Central memory CD4-positive, alpha-beta T cell (primary cell): ENCODE measurements at places on chromosomes 13 and 19.
A peak's percentile ranks its signal among the peaks of the same experiment; 100 is the strongest.

DNA sequence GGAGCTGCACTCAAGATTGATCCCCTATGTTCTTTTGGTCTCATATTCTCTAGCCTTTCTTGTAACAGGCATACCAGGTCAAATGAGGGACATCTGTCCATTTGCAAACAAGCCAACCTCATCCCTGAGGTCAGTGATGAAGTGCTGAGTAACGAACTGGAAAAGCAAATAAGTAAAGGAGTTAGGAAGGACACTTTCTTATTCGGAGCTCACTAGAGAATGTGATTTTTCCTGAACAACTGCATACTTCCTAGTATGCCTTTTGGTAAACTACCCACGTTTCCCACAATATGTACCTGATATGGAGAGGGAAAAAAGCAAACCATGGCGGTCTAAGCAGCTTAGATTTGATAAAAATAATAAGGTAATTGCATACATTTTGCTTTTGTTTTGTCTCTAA lies 91.0 kb upstream of the MYCBP2 start:
- no peak for DNase-seq

GRCh38 chr19:39398297-39398864 lies 7.2 kb downstream of the MED29 start:
- DNase-seq, result no peak

DNA sequence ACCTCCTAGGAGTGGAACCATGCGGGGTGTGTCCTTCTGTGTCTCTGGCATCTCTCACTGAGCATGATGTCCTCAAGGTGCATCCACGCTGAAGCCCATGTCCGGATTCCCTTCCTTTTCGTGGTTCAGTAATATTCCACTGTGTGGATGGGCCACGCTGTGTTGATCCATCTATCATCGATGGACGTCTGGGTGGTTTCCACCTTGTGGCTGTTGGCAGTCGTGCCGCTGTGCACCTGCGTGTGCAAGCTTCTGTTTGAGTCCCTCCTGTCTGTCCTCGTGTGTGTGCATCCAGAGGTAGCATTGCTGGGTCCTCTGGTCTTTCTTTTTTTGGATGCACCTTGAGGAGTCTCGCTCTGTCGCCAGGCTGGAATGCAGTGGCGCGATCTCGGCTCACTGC lies 11.2 kb upstream of the GNA15 start:
- DNase-seq, result no peak

GRCh38 chr19:17881701-17882100 lies 10.0 kb downstream of the SLC5A5 start:
- DNase-seq, result no peak

DNA sequence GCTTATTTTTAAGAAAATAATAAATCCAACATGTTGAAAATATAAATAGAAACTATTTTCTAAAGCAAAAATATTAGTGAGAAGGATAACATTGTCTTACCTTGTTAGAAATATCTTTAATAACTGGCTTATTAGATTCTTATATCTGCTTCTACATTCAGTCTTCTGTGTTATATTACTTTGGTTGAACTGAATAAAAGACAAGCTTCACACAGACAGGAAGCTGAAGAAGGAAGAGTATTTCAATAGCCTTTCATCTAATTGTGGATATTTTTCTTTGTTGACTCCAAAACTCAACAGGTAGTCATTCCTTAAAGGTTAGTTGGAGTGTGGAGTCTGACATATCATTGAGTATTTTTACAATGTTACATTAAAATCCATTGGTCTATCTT lies 10.9 kb downstream of the SETDB2 start:
- DNase-seq, result no peak

- DNase-seq, result no peak
Measured at GRCh38 chr13:113746143-113746525, 12.9 kb upstream of the TMEM255B start.

DNA sequence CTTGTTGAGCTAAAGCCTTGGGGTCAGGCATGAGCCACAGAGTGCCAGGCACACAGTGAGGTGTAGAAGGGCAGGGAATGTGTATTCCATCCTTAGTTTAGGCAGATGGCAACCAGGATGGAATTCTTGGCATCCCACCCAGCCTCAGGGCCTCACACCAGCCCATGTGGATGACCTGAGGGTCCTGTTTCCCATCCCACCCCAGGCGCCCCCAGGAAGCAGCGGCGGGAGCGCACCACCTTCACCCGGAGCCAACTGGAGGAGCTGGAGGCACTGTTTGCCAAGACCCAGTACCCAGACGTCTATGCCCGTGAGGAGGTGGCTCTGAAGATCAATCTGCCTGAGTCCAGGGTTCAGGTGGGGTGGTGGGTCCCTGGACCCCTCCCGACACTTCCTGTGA lies 14.3 kb downstream of the CRX start:
- no peak for DNase-seq

GRCh38 chr19:34319785-34320184 lies 45.2 kb upstream of the GPI start:
- no peak for DNase-seq

DNA sequence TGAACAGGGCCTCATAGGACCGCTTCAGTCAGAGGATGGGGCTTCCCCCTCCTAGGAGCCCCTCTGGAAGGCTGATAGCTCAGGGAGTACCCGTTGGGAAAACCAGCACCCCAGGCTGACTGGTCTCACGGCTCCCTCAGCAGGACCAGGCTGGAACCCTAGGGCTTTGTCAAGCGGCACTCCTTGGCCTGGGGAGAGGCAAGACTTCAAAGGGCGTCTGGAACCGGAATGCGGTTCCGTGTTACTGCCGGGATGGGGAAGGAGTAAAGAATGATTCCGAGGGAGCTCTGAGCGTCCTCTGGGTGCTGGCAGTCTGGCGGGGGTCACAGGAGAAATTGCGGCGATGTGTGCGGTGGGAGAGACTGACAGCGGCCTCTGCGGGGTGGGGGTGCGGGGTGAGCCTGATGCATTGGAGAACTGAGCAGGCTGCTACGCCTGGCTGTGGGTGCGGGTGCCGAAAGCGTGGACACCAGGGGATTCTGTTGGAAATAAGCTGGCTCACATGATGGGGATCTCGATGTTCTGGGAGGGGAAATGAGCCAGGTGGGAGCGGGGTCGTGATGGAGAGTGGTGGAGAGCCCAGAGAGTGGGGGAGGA lies 1.9 kb downstream of the COX6B2 start:
- DNase-seq, result no peak

GRCh38 chr19:53873773-53874605 lies 6.3 kb downstream of the MYADM start:
- no peak for DNase-seq

- DNase-seq, result no peak
Measured at GRCh38 chr13:77136902-77137420, 110.0 kb upstream of the FBXL3 start.

DNA sequence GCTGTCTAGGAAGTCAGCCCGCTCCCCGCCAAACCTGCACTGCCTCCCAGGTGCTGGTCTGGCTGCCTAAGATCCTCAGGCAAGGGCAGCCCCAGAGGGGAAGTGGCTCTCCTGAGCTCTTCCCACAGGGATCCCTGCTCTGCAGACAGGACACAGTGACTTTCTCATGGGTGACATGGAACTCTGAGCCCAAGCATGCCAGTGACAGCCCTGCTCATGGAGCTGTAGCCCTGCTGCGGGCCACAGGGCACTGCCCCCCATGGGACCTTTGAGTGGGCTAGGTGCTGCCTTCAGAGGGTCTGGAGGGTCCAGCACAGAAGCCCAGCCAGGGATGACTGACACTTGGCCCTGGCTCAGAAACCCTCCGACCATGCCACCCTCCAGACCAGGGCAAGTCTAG lies 109.1 kb downstream of the TUBA3C start:
- DNase-seq, result no peak

DNA sequence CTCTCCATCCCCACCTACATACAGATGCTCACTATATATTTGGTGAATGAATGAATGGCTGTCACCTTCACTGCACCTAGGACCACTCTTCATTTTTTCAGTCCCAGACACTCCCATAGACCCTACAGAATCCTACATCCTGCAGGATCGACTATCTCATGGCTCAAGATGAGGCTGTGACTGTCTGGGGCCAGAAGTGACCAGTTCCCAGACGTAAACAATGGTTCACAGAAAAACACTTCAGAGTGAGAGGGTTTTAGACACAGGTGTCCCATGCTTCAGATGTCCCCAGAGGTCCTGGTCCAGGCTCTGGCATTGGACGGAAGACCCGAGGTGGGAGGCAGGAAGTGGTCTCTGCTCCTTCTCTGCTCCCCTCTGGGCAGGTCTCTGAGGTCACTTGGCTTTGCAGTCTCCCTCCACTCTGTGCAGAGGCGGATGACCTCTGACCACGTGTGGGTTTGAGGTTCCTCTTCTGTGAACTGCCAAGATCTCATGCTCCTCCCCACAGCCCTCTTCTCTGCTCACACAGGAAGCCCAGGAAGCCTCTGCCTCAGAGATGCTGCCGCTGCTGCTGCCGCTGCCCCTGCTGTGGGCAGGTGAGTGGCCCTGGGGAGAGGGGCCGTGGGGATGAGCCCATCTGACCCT lies 24.9 kb downstream of the SIGLEC7 start:
- DNase-seq, result no peak

DNA sequence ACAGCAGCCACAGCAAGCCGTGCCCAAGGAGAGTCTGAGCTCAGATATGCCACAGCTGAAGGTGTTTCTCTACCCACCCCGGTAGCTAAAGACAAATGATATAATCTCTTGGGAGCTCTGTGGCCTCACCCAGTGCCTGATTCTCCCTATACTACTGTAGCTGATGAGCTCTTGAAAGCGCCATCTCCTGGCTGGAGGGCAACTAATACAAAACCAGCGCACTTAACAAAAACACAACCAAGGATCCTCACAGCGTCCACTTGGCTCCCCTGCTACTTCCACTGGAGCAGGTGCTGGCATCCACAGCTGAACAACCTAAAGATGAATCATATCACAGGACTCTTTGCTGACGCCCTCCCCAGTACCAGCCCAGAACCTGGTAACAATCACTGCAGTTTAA lies 1212.0 kb downstream of the PCDH17 start:
- no peak for DNase-seq

- DNase-seq, result no peak
Measured at GRCh38 chr13:25379011-25379410, 7.2 kb downstream of the ATP8A2 start.

- DNase-seq, result no peak
Measured at GRCh38 chr13:23146811-23147625, 33.8 kb upstream of the SGCG start.

DNA sequence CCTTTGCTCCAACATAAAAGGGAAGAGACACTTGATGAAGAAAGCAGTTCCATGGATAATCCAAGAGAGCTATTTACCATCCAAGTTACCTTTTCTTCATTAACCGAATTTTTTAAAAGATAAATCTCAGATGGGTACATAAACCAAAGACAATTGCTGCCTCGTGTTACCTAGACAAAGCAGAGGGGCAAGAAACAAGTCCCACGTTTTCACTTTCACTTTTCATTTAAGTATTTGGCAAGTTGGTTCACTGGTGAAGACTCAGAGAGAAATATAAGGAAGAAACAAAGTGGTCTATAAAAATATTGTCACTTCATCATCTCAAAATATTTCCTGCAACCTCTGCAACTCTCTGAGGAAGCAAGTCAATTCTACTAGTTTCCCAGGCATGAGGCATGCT lies 446.1 kb downstream of the FGF14 start:
- no peak for DNase-seq

- peak; percentile 32 for DNase-seq
Measured at GRCh38 chr19:29622166-29623070, 16.3 kb downstream of the POP4 start.

GRCh38 chr13:98798849-98799645 lies 46.6 kb upstream of the SLC15A1 start:
- DNase-seq, result no peak

DNA sequence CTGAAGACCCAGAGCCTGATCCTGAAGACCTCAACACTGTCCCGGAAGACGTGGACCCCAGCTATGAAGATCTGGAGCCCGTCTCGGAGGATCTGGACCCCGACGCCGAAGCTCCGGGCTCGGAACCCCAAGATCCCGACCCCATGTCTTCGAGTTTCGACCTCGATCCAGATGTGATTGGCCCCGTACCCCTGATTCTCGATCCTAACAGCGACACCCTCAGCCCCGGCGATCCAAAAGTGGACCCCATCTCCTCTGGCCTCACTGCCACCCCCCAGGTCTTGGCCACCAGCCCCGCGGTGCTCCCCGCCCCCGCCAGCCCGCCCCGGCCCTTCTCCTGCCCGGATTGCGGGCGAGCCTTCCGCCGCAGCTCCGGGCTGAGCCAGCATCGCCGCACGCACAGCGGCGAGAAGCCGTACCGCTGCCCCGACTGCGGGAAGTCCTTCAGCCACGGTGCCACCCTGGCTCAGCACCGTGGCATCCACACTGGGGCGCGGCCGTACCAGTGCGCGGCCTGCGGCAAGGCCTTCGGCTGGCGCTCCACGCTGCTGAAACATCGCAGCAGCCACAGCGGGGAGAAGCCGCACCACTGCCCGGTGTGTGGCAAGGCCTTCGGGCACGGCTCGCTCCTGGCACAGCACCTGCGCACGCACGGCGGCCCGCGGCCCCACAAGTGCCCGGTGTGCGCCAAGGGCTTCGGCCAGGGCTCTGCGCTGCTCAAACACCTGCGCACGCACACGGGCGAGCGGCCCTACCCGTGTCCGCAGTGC lies 2.9 kb upstream of the MCOLN1 start:
- DNase-seq, result no peak

DNA sequence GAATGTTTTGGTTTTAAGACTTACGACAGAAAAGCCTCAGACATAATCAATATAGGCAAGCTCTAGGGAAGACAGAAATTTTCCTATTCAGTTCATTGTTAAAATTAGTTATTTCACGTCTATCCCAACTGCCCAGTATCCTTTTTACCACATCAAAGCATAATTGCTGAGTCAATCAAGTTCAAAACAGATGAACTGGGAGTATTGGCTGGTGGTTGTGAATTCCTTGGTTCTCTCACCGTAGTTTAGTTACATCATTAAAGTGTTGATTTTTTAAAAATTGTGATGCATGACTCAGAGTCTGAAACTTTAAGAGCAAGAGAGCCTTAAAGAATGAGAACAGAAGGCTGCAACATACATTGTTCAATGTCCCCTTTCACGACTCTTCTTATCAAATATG lies 143.3 kb upstream of the FREM2 start:
- no peak for DNase-seq

DNA sequence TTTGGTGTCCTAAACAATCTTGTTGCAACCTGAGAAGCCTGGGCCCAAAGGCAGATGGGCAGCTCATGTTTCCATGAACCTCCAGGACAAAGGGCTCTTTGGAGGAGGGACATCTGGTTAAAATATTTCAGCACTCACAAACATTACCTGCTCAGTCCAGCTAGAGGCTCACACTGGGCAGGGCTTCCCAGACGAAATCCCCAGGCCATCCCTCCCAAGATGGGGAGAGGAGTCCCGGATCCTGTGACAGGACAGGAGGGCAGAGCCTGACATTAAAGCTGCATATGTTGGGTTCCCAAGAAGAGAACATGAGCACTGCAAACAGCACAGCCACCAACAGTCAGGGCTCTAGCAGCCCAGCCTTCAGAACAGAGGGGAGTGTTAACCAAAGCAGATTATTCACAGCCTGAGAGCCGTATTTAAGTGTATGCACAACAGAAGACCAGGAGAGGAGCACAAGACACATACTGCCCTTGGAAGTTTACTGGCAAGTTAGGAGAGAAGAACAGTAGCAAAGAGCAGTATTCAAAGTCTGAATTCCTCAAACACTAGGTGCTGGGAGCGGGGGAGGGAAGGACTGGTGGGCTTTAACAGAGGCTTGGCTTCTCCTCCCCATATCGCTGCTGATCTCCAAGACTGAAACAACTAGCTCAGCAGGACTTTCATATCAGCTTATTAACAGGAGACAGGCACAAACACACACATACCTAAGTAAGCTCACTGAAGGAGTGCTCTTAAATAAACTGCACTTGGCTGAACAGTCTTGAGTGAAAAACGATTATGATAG lies 12.3 kb downstream of the ATP7B start:
- no peak for DNase-seq

GRCh38 chr13:99756281-99756680 lies 215.3 kb downstream of the ZIC5 start:
- no peak for DNase-seq
